Globus pallidus (tissue), 1 donor: ENCODE measurements at places on chromosomes 6 and 20.

GRCh38 chr6:157069585-157069984 lies 253.7 kb downstream of the TMEM242 start:
- no peak for DNase-seq

GRCh38 chr6:170058878-170059485 lies 231.9 kb downstream of the DLL1 start:
- DNase-seq = no peak

GRCh38 chr6:127389706-127390105 lies 46.3 kb upstream of the ECHDC1 start:
- no peak for DNase-seq

- no peak for DNase-seq
Observed at GRCh38 chr20:23257848-23258746, 92.5 kb upstream of the NXT1 start.

DNA sequence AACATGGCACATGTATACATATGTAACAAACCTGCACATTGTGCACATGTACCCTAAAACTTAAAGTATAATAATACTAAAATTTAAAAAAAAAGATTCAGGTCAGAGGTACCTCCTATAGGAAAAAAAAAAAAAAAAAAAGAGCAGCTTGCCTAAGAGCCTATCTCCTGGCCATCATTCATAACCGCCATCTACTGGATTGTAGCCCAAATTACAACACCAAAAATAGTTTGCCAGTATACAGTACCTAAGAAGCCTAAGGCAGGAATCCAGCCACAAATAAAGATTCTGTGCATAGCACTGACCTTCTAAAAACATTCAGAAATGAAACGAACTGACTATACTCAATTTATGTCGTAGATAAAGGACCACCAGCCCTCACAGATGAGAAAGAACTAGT lies 438.4 kb upstream of the ADGRB3 start:
- no peak for DNase-seq

DNA sequence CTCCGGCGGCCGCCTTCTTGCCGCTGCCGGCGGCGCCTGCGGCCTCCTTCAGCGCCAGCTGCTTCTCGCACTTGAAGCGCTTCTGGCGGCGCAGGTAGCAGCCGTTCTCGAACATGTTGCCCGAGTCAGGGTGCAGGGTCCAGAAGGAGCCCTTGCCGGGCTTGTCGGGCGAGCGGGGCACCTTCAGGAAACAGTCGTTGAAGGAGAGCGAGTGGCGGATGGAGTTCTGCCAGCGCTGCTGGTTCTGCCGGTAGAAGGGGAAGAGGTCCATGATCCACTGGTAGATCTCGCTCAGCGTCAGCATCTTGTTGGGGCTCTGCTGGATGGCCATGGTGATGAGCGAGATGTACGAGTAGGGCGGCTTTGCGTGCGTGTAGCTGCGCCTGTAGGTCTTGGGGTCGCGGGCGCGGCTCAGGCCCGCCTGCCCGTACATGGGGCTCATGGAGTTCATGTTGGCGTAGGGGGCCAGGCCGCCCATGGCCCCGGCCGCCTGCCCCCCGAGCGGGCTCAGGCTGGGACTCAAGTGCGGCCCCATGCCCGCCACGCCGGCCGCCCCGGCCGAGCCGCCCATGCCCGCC lies 1.9 kb downstream of the FOXA2 start:
- no peak for DNase-seq

DNA sequence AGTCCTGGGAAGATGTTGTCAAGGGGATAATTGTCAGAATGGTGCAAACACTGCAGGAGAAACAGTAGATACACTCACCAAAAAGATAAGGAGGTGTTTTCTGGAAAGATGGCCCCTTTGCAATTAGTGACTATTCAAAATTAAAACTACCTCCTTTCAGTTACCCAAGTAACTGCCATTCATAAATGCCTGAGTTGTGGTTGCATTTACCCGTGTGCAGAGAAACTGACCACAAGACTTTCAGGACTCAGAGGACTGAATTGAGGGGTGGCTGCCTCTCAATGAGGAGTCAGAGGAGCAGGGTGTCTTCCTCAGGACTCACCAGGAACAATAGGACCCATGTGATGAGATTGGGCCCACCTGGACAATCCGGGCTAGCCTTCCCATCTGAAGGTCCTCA lies 39.0 kb downstream of the GCM1 start:
- no peak for DNase-seq

- no peak for DNase-seq
Observed at GRCh38 chr6:18997375-18997826, 610.3 kb downstream of the RNF144B start.

DNA sequence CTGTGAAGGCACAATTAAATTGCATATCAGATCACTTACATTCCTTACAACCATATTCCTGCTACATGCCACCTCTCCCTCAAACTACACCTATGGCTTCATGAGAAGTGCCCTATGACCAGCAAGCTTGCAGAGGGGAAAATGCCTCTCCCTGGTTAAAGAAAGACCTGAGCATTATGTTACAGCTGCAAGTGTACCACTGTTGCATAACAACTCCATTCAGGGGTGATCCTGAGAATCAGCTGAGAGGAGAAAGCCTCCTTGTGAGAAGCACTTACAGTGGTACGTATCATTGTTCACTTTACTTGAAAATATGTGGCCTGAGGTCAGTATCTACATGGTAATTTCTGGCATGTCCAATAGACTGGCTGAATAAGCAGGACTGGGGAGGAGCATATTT lies 20.0 kb downstream of the PDSS2 start:
- no peak for DNase-seq

DNA sequence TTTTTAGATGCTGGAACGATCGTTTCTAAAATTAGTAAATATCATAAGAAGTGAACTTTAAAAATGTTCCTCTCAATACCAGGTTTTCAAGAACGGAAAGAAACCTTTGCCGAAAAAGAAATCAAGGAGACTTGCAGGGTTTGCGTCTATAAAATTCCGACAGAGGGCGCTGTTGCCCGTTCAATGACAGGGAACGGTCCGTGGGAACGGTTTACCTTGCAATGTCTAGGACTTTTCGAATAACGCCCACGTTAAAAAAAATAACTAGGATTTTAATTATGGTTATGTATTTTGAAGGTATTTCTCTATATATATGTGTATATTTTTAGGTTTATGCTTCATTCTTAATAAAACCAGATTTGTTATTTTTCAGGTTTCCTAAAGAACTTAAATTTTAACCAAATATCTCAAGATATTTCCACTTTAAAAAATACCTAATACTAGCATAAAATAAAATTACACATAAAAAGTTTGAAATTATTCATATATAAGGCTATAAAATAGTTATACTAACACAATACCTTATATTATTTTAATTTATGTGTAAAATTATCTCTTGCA lies 2.5 kb upstream of the TFAP2B start:
- peak; percentile 66 for DNase-seq
